ENCODE measurements at places on chromosomes 7 and 10.

- H3K4me1 ChIP-seq: no peaks in the 10 kb centered on the region
- no peak overlapping the region for H3K27ac ChIP-seq
- no peaks in the 10 kb centered on the region for H3K27me3 ChIP-seq
- no peak overlapping the region for H3K4me3 ChIP-seq
These were observed 139.2 kb upstream of the PRR15 start for GRCh38 chr7:29424295-29424983.

GRCh38 chr7:87058744-87059524, 520 bp downstream of the ELAPOR2 start:
- H3K4me1 ChIP-seq: no peaks in the 10 kb centered on the region
- H3K4me3 ChIP-seq: peak overlapping the region; percentile 52
- no peak overlapping the region for H3K27ac ChIP-seq

DNA sequence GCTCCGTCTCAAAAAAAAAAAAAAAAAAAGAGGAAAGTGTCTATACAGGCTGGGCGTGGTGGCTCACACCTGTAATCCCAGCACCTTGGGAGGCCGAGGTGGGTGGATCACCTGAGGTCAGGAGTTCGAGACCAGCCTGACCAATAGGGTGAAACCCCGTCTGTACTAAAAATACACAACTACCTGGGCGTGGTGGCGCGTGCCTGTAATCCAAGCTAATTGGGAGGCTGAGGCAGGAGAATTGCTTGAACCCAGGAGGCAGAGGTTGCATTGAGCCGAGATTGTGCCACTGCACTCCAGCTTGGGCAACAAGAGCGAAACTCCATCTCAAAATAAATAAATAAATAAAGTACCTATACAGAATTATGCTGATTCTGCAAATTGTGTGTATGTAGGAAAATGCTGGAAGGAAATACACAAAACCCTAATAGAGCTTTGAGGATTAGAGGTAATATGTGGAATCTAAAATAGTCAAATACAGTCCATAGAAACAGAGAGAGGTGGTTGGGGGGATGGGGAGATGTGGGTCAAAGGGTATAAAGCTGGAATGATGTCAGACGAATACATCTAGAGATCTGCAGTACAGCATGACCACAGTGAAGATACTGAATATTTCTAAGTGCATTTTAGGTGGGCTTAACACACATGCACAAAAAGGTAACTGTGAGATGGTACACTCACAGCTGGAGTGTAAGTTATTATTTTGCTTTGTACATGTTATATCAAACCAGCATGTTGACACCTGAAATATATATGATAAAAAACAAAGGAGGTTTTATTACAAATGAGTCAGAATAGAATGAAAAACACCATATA, 174.5 kb upstream of the KLF14 start:
- H3K27ac ChIP-seq: peak overlapping the region; percentile 89
- H3K4me1 ChIP-seq: peaks cover 15% of the 10 kb centered on the region
- DNase-seq: no peak
- peak overlapping the region; percentile 91 for H3K4me3 ChIP-seq
- peaks cover 14% of the 10 kb centered on the region for H3K36me3 ChIP-seq
- H3K27me3 ChIP-seq: no peaks in the 10 kb centered on the region

- H3K4me3 ChIP-seq: no peak overlapping the region
- no peak overlapping the region for H3K27ac ChIP-seq
- no peaks in the 10 kb centered on the region for H3K27me3 ChIP-seq
- no peaks in the 10 kb centered on the region for H3K4me1 ChIP-seq
- no peak for DNase-seq
These were observed 40.1 kb downstream of the NHLRC2 start for GRCh38 chr10:113894581-113894980.

DNA sequence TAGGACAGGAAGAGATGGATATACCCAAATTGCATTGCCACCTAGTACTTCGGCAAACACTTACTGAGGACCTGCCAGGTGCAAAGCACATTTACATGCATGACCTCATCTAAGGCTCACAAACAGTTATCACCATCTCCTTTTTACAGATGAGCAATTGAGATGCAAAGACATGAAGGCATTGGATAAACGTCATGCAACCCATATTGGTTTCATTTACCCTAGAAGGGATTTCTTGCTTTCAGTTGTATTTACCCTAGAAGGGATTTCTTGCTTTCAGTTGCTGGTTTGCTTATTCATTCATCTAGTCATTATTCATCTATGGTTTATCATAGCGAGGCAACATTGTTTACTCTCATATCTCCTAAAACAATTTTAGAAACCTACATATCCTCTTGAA, 52.2 kb downstream of the STEAP1B start:
- H3K27ac ChIP-seq: no peak overlapping the region
- H3K4me3 ChIP-seq: no peak overlapping the region
- no peaks in the 10 kb centered on the region for H3K36me3 ChIP-seq

- H3K27ac ChIP-seq: no peak overlapping the region
- no peaks in the 10 kb centered on the region for H3K4me1 ChIP-seq
- no peak for DNase-seq
- H3K36me3 ChIP-seq: no peaks in the 10 kb centered on the region
- no peak overlapping the region for H3K4me3 ChIP-seq
These were observed 179.9 kb upstream of the MBL2 start for GRCh38 chr10:52952391-52953055.

GRCh38 chr10:99565166-99565565, 32.4 kb downstream of the NKX2-3 start:
- H3K27me3 ChIP-seq: no peaks in the 10 kb centered on the region
- DNase-seq: no peak
- no peak overlapping the region for H3K4me3 ChIP-seq
- no peaks in the 10 kb centered on the region for H3K4me1 ChIP-seq
- no peak overlapping the region for H3K27ac ChIP-seq

- peaks cover 10% of the 10 kb centered on the region for H3K36me3 ChIP-seq
- no peak for DNase-seq
- peaks cover 54% of the 10 kb centered on the region for H3K4me1 ChIP-seq
- H3K4me3 ChIP-seq: no peak overlapping the region
These were observed 6.9 kb downstream of the MYOF start for GRCh38 chr10:93475227-93475626.

- no peak for DNase-seq
- H3K27me3 ChIP-seq: peaks cover 6% of the 10 kb centered on the region
- no peak overlapping the region for H3K27ac ChIP-seq
- no peaks in the 10 kb centered on the region for H3K4me1 ChIP-seq
- H3K36me3 ChIP-seq: no peaks in the 10 kb centered on the region
These were observed 58.9 kb downstream of the TMEM270 start for GRCh38 chr7:73919694-73920375.

DNA sequence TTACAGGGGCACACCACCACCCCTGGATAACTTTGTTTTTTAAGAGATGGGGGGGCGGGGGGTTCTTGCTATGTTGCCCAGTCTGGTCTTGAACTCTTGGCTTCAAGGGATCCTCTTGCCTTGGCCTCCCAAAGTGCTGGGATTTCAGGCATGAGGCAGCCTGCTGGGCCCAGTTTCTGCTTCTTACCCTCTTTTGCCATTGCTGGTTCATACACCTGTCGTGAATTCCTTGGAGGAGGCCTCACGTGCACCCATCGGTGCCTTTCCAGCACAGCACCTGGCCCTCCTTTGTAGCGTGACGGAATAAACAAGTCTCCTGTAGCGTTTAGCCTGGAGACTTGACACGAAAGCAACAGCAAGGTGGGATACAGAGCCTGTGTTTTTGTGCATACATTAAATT, 75.5 kb downstream of the CARD11 start:
- no peaks in the 10 kb centered on the region for H3K36me3 ChIP-seq
- no peak for DNase-seq
- H3K27ac ChIP-seq: no peak overlapping the region
- no peaks in the 10 kb centered on the region for H3K4me1 ChIP-seq
- no peak overlapping the region for H3K4me3 ChIP-seq
- no peaks in the 10 kb centered on the region for H3K27me3 ChIP-seq

DNA sequence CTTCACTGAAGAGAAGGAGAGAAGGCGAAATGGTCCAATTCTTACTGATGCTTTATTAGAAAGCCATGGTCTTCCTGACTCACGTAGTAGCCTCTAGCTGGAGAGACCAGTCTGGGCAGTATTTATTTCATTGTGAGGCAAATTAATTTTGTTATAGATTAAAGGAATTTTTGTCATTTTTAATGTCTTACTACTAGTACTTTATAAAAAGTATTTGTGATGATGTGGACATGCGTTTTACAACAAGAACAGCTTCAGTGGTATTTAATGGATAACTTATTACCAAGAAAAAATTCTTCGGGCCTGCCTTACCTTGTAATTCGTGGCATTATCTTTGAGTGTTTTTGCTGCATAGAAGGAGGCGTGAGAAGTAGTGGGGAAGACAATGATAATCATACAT, 339.4 kb upstream of the SHH start:
- H3K27me3 ChIP-seq: no peaks in the 10 kb centered on the region
- DNase-seq: no peak
- H3K36me3 ChIP-seq: no peaks in the 10 kb centered on the region
- H3K4me3 ChIP-seq: no peak overlapping the region
- H3K27ac ChIP-seq: no peak overlapping the region

DNA sequence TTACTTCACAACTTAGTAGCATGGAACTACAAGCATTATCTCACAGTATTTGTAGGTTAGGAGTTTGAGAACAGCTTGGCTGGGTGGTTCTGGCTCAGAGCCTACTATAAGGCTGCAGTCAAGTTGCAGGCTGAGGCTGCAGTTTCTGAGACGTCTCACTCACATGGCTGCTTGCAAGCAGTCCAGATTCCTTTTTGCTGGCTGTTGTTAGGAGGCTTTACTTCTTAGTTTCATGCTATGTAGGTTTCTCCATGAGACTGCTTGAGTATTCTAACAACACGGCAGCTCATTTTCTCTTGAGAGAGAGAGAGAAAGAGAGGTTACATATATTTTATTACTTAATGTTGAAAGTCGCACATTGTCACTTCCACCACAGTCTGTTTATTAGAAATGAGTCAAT, 1073.9 kb downstream of the NXPH1 start:
- peak; percentile 76 for DNase-seq
- no peaks in the 10 kb centered on the region for H3K4me1 ChIP-seq
- no peak overlapping the region for H3K4me3 ChIP-seq

DNA sequence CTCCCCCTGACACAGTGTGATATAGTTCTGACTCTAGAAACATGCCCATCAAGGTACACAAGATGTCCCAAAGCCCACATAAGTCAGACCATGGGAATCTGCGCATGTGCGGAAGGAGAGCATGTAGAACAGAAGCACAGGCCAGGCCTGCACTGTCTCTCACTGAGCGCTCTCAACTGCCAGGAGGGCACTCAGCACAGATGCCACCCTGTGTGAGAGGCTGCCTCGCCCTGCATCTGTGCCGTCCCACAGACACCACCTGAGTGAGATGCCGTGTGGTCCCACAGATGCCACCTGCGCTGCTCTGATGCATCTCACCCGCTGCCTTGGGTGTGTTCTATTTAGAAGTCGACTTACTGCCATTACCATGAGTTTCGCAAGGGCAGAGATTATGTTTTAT, 98.4 kb downstream of the VOPP1 start:
- no peak overlapping the region for H3K4me3 ChIP-seq
- no peak overlapping the region for H3K27ac ChIP-seq

GRCh38 chr10:126342680-126343079, 45.6 kb downstream of the ADAM12 start:
- H3K36me3 ChIP-seq: no peaks in the 10 kb centered on the region
- no peak overlapping the region for H3K4me3 ChIP-seq
- no peaks in the 10 kb centered on the region for H3K27me3 ChIP-seq
- H3K27ac ChIP-seq: no peak overlapping the region
- no peaks in the 10 kb centered on the region for H3K4me1 ChIP-seq
- DNase-seq: no peak

DNA sequence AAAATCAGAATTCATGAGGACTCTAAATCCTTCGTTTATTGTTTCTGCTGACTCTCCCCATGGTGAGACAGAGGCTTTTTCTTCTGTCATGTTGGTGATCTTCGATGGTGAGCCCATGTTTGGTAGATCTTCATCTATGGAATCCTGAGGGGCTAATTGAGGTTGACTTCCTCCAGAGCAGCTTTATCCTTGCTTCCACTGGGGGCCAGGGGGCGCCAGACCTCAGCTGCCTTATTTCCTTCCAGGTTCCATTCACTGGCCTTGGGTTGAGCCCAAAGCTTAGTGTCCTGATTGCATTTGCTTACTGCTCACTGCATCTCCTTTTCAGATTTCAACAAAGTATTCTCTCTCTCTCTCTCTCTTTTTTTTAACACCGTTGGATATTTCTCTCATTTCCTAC, 80.7 kb downstream of the GCC1 start:
- H3K27me3 ChIP-seq: no peaks in the 10 kb centered on the region
- no peak overlapping the region for H3K4me3 ChIP-seq
- H3K36me3 ChIP-seq: no peaks in the 10 kb centered on the region
- H3K4me1 ChIP-seq: no peaks in the 10 kb centered on the region
- no peak for DNase-seq
- H3K27ac ChIP-seq: no peak overlapping the region

DNA sequence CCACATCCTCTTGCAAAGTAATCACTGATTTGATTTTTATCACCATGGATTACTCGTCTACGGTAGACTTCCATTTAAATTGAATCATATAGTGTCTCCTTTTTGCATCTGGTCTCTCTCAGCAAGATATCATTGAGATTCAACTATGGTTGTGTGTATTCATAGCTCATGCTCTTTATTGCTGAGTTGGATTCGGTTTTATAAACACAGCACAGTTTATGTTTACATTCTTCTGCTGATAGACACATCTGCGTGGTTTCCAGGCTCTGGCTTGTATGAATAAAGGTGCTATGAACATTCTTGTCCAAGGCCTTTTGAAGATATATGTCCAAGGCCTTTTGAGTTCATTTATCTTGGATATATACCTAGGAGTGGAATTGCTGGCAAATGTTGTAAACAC, 356.5 kb upstream of the CELF2 start:
- DNase-seq: no peak
- H3K27me3 ChIP-seq: peaks cover 2% of the 10 kb centered on the region
- no peaks in the 10 kb centered on the region for H3K36me3 ChIP-seq

- no peak overlapping the region for H3K27ac ChIP-seq
- H3K4me3 ChIP-seq: no peak overlapping the region
- no peaks in the 10 kb centered on the region for H3K4me1 ChIP-seq
- DNase-seq: no peak
- peaks cover 4% of the 10 kb centered on the region for H3K27me3 ChIP-seq
- no peaks in the 10 kb centered on the region for H3K36me3 ChIP-seq
These were observed 18.4 kb downstream of the TMEM273 start for GRCh38 chr10:49169776-49170175.

GRCh38 chr10:7618461-7618860, 48.3 kb downstream of the ITIH5 start:
- no peak overlapping the region for H3K27ac ChIP-seq
- H3K4me3 ChIP-seq: no peak overlapping the region
- no peaks in the 10 kb centered on the region for H3K36me3 ChIP-seq
- H3K4me1 ChIP-seq: no peaks in the 10 kb centered on the region

DNA sequence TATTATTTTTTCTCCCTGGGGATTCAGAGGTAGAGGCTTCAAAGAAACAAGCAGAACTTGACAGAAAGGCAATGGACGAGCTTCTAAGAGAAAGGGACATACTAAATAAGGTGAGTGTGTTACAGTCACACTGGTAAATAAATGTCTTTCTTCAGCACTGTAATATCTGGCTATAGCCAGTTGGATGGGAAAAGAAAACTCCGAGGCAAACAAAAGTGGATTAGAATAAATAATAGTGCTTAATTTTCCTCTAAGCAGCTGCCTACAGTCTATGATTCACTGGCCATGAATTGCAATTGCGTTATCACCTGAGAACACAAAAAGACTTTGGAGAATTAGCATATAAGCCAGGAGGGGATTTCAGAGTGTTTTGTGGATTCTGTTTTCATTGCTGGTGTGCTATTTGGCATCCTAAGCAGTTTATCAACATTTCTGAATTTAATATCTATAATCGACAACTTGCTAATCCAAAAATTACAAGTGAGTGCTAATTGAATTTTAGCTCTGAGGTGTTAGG, 23.2 kb downstream of the CFAP58 start:
- DNase-seq: no peak
- H3K27me3 ChIP-seq: no peaks in the 10 kb centered on the region
- no peak overlapping the region for H3K27ac ChIP-seq
- H3K36me3 ChIP-seq: no peaks in the 10 kb centered on the region
- no peaks in the 10 kb centered on the region for H3K4me1 ChIP-seq
